ENCODE measurements at places on chromosomes 6 and 20. TPM values are rescaled to one million over a fixed set of nuclear protein-coding genes. Genes with fewer than 3 reads are reported as not detected.

The RSPO3 gene
- total RNA-seq = 15.4 TPM

The OPRL1 gene
- total RNA-seq = 2.6 TPM

The TLDC2 gene
- under 0.01 TPM for total RNA-seq

The GPLD1 gene
- total RNA-seq = under 0.01 TPM

The MYB gene
- total RNA-seq = under 0.01 TPM

The DDR1 gene
- 17.5 TPM for total RNA-seq

The MUC22 gene
- total RNA-seq = not detected

Measured in fibroblast of lung (primary cell).